ENCODE measurements at places on chromosomes 12 and 14. TPM values are rescaled to one million over a fixed set of nuclear protein-coding genes. Genes with fewer than 3 reads are reported as not detected.

- DNase-seq, result no peak
Measured at GRCh38 chr12:86261142-86261541, 5.0 kb upstream of the MGAT4C start.

DNA sequence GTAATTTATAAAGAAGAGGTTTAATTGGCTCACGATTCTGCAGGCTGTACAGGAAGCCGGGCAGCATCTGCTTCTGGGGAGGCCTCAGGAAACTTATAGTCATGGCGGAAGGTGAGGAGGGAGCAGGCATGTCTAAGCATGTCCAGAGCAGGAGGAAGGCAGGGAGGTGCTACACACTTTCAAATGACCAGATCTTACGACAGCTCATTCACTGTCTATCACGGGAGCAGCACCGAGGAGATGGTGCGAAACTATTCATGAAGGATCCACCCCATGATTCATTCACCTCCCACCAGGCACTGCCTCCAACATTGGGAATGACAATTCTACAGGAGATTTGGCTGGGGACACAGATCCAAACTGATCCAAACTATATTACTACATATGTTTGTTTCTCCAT is 10.0 kb downstream of the SFSWAP start:
- no peak for DNase-seq

- no peak for DNase-seq
Measured at GRCh38 chr14:72793156-72793939, 100.6 kb downstream of the DPF3 start.

KRT77 gene
- polyA plus RNA-seq, result not detected

CLEC4E gene
- polyA plus RNA-seq, result 2.9 TPM

- no peak for DNase-seq
Measured at GRCh38 chr14:76486251-76486743, 110.4 kb downstream of the ESRRB start.

RPS29 gene
- polyA plus RNA-seq, result 1,622 TPM

- DNase-seq, result no peak
Measured at GRCh38 chr12:53935383-53936341, 3.0 kb upstream of the HOXC13 start.

SYCP3 gene
- polyA plus RNA-seq, result 3.1 TPM

VRTN gene
- polyA plus RNA-seq, result not detected

KLRK1 gene
- polyA plus RNA-seq, result 0.39 TPM

DNA sequence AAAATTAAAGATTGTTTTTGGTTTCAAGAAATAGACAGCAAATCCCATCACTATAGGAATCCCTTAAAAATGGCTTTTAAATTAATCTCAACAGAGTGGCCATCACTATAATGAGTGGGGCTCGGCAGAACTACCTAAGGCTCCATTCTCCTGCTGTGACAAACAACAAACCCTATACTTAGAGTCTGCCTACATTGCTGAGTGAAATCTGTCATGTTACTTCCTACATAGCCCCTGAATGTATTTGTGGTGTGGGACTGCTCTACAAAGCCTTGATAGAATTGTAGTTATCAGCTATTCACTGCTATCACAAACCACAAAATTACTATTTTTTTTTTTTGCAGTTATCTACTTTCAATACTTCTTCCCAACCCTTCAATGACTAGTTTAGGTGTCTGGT is 538.7 kb upstream of the ATXN7L3B start:
- no peak for DNase-seq

DNA sequence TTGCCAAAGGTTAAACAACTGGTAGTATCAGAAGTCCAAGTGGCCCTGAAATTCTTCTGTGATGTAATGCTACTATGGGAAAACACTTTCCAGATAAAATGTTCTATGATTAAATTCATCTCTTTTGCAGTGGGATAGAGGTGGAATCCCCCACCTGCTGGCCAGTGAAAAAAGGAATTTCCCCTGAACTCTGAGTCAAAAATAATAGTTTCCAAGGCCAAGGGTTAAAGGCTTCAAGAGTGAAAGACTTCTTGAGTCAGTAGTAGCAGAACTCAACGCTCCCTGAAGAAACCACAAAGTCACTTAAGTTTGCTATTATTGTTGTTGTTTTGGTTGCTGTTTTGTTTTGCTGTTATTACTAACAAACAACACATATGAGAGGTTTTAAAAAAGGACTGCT is 330.8 kb downstream of the SOX5 start:
- no peak for DNase-seq

Measured in renal cortex interstitium (tissue), 15 donors.